ENCODE measurements at places on chromosomes 2 and 18.
A peak's percentile ranks its signal among the peaks of the same experiment; 100 is the strongest.

- DNase-seq: no peak
Measured at GRCh38 chr2:225076125-225076524, 33.9 kb upstream of the DOCK10 start.

DNA sequence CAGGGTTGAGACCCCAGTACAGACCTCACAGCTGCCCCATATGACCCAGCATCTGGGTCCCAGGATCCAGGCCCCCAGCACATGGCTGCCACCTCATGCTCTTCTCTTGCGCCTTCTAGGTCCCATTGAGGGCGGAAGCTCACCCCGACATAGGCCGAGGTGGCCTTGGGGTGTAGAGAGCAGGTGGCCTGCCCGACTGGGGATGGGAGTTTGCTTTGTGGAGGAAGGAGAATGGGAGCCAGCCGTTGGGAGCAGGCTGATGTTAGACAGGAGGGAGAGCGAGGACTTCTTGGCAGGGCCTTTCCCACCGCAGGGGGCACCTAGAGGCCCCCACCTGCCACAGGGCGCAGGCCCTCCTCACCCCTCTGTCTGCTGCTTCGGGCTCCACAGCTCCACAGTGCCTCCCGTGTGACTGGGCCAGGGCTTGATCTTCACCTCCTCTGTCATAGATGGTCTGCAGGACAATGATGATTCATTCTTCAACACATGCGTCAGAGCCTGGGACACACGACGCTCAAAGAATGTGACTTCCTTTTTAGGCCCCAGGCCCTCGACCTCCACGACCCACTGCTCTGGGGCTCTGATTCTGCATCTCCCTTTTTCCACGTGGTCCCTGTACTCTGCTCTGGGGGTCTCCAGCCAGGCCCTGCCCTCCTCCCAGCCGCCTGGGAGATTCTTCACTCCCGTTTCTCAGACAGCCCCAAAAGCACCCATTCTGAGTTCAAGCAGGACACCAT lies 86.6 kb upstream of the ODC1 start:
- DNase-seq: no peak

DNA sequence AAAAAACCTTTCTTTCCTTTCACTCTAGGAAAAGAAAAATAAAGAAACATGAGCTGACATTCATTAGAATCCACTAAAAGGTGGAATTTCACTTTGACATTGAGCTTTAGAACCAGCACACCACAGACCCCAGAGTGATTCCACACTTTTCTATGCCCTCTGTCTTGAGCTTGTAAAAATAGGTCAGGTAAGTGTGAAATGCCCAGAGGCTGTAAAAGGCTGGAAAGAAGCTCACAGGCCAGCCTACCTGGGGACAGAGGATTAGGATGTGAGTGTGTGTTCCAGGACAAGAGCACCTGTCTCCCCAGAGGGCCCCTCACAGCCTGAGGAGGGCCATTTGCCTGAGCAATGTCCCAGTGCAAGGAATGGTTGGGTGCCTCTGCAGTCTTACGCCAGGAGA lies 56.3 kb upstream of the MYO3B start:
- DNase-seq: no peak

- no peak for DNase-seq
Measured at GRCh38 chr2:25041307-25041927, 459 bp upstream of the EFR3B start.

DNA sequence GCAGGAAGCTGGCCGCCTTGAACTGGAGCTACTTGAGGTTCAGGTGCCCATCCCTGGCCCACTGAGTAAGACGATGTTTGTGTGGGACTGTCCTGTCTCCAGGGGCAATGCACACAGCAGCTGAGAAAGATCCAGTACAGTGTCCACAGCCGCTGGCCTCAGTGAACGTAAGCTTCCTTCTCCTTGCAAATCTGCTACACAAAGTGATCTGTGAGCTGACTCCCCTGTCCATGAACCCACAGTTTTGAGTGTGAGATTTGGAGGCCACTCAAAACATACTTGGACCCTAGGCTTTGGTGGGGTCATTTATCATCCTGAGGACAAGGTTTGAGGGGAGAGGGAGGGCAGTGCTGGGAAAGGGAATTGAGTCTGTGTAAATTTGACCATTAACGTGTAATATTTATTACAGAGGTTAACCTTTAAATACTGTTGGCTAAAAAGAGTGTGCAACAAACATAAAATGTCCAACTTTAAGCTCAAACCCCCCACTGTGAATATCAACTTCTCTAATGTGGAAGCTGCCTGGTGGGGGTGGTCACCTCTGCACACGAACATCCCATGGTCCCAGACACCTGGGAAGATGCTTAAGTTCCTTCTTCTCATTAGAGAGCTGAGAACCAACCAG lies 4.9 kb upstream of the CYS1 start:
- DNase-seq: no peak

- peak; percentile 11 for DNase-seq
Measured at GRCh38 chr18:54983041-54983686, 23.9 kb upstream of the CCDC68 start.

GRCh38 chr2:170180031-170180566 lies 2.2 kb downstream of the MYO3B start:
- no peak for DNase-seq

GRCh38 chr2:240247241-240247867 lies 106.9 kb upstream of the OTOS start:
- DNase-seq: no peak

GRCh38 chr2:118830118-118830517 lies 17.3 kb downstream of the EN1 start:
- DNase-seq: no peak

- no peak for DNase-seq
Measured at GRCh38 chr2:53210538-53210937, 557.1 kb upstream of the CHAC2 start.

- DNase-seq: no peak
Measured at GRCh38 chr2:231384970-231385369, 10.5 kb upstream of the B3GNT7 start.

GRCh38 chr2:206225435-206226232 lies 48.8 kb upstream of the ZDBF2 start:
- no peak for DNase-seq

Measured in brain pericyte (primary cell).